NCI-H1436 (cell line): ENCODE measurements at places on chromosomes 11 and 22.

GRCh38 chr11:2328656-2329354 is 27.0 kb downstream of the TSPAN32 start:
- DNase-seq = no peak

DNA sequence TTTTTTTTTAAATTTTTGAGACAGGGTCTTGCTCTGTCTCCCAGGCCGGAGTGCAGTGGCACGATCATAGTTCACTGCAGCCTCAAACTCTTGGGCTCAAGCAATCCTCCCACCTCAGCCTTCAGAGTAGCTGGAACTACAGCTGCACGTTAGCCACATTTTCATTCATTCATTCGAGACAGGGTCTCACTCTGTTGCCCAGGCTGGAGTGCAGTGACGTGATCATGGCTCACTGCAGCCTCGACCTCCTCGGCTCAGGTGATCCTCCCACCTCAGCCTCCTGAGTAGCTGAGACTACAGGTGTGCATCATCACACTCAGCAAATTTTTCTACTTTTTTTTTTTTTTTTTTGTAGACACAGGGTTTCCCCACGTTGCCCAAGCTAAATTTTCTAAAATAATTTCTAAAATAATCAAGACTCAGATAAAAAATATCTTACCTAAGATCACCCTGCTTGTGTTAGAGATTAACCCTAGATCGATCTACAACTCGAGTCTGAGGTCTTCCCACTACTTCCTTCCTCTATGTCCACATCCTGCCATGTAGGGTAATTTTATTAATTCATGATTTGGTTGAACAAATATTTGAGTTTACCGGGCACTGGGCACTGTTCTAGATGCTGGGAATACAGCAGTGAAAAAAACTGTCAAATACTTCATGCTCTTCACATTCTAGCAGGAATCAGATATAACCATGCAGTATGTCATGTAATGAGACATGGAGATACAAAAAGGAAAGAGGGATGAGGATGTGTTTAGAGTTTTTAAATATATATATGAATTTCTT is 15.1 kb downstream of the EIF4G2 start:
- no peak for DNase-seq

DNA sequence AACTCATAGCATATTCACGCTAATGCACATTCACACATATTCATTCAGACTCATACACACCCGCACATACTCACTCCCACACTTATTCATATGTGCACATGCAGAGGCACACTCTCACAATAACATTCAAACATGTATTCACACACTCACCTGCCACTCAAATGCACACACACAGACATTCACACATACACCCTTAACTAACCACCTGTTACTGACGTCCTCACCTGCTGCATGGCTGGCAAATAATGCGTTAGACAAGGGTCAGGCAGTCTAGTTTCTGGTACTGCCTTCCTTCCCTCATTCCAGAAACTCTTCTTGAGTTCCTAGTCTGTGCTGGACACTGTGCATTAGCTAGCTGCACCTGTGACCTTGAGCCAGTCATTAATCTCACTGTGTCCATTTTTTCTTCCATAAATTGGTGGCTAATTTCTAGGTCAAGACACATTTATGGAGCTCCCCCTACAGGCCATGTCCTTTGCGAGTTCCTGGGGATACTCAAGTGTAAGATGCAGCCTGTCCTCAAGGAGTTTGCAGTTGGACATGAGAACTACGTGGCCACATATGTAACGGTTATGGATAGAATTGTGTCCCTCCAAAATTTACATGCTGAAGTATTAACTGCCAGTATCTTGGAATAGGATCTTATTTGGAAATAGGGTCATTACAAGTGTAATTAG is 34.5 kb upstream of the SEZ6L start:
- no peak for DNase-seq

DNA sequence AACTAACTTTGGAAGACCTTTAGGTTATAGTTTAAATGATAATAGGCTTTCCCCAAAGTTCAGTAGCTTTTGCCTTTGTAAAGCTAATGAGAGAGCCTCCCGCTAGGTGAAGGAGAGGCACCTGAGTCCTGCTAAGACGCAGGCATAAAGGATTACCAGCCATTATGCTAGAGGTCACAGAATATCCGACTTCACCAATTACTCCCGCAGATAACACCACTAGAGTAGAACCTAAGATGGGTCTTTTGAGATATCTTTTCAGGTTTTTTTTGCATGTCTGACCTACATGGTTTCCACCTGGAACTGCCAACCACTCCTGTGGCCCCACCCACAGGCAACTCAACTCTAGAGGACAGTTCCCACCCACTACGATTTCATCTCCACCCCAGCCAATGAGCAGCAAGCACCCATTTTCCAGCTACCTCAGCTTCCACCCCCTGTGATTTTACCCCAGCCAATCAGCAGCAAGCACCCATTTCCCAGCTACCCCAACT is 314.3 kb downstream of the BRD1 start:
- no peak for DNase-seq

- DNase-seq = peak; percentile 75
Measured at GRCh38 chr22:50526108-50526833, 873 bp upstream of the SCO2 start.

GRCh38 chr11:34773826-34774225 is 142.4 kb downstream of the APIP start:
- DNase-seq = no peak

DNA sequence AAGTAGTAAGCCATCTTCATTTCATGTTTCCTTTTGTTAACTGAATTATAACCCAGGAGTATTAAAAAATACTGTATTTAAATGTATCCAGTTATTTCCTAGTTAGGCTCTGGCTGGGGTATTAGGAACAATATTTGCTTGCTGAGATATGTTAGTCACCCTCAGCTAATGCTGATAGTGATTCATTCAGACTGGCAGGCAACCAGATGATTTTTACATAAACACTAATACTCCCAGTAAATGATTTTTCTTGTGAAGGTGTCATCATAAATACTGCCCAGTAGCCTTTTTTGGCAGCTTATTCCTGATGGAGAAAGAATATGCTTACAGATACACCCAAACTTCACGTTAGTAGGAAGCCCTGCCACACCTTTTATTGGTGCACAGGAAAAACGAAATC is 8.1 kb downstream of the YWHAH start:
- DNase-seq = no peak

DNA sequence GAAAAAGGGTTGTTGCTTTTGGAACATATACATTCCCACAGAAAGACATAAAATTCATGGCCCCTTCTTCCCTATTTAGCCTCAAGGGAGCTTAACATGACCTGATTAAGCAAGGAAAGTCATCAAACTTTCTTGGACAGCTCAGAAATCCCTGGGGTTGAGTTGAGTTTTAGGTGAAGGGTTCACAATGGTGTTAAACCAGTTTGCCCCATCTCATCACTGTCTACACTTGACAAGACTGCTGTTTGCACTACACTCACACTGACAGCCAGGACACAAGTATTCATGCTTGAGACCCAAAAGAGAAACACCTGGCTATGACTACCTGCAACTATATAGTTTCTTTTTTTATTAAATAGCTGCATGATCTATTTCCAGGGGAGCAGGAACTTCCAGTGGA is 209.8 kb upstream of the TMEM45B start:
- DNase-seq = no peak

GRCh38 chr11:123558536-123559315 is 95.7 kb downstream of the SCN3B start:
- no peak for DNase-seq

DNA sequence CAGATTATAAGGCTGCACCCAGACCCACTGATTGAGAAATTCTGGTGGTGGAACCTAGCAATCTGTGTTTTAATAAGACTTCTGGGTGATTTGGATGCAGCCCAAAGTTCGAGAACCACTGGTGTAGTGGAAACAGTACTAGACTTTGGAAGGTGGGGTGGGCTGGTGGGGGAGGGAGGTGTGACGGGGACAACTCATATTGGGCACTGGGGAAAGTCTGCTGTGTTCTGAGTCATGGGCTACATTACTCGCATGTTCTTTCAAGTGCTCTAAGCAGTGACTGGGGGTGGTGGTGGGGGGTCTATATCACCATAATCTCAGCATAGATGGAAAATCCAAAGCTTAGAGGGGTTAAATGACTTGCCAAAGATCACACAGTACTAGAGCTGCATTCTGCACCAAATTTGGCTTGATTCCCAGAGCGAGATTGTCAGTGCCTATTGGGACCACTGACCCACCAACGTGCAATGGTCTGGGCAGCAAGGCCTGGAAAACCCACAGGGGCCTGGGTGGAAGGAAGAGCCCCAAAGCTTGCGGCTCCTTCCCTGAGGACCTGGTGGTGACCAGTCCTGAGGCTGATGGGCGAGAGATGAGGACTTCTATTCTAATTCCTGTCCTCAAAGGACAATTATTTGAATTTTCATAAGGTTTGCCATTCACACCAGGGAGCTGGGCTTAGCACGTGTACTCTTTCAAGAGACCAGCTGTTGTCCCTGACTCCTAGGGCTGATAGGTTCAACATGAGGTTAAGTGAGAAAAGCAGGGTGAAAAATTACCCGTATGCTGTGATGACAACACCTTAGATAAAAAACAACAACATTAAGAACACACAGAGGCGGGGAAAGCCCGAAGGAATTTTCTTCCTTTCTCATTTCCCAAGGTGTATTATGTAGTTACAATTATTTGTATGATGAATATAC is 77.5 kb upstream of the NARS2 start:
- no peak for DNase-seq
